ENCODE measurements at places on chromosomes 2 and 18. TPM values are rescaled to one million over a fixed set of nuclear protein-coding genes. Genes with fewer than 3 reads are reported as not detected.
A peak's percentile ranks its signal among the peaks of the same experiment; 100 is the strongest.

GRCh38 chr18:56903686-56904085 is 243.2 kb upstream of the BOD1L2 start:
- DNase-seq, result no peak

DNA sequence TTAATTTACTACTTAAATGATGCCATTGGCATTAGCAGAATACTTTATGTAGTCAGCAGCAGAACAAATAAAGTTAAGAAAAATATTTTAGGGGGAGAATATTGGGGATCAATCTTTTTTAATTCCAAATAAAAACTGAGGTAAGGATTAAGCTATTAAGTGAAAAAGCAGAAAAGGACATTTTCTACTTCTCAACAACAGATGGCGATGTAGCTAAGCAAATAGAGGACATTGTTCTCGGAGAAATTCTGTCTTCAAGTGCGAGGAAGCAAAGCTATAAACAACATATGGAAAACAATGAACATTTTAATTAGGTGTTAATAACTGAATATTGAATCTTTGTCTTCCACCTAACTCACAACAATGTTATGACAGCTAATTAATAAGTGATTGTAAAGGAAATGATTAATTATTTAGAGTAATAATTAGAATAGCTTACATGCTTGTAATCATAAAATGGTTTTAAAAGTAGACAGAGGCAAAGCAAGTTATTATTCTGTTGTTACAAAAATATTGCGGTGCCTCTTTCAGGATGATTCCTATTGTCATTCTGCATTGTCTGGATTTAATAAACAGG is 32.9 kb upstream of the CCDC93 start:
- no peak for DNase-seq

The ZNF521 gene
- 20.4 TPM for total RNA-seq

DNA sequence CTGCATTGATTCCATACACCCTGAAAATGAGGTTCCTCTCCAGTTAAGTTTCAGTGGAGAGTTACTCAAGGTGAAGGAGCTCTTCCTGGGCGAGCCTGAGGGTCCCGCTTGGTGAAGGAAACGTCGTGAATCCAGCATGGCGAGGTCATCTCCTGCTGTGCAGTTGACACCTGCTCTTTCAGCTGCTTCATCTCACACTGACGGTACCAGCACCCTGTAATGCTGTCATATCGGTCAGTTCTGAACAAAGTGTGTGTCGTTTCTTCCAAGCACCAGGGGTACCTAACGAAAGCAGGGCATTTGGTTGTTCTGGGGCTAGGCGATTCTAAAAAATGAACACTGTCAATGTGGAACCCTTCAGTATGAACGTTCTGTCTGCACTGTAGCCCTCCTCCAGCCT is 52.6 kb downstream of the ITGB1BP1 start:
- DNase-seq, result no peak

- no peak for DNase-seq
Measured at GRCh38 chr2:20092901-20093235, 41.4 kb upstream of the LAPTM4A start.

DNA sequence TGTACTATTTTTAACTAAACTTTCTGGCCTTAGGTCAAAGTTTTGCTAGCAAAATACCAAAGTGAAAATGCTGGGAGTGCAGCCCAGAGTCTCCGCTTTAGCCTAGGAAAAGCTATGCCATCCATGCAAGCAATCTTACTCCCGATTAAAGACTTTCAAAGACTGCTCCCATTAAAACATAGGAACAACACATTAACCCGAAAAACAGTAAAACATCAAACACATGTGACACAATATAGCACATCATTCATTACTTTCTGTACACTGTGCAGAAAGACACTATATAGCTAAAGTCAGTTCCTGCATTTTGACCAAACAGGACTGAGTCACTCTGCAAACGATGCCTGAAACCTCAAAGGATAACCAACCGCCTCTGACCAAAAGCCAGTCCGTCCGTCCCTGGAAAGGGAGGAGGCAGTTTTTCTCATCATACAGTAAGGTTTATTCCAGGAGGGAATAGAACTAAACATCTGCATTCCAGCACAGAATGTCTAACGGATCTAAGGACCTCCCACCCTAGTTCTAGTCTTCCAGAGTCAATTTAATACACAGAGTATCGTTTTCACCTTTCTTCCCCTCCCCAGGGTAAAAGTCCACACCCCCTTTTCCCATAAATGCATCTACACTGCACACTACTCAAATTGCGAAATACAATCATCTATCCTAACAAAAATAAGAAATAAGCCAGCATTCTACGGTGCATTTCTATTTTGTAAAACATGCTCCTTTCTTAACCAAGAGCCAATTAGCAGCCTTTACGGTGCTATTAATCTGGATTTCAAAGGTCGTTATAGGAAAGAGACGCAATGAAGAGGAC is 1.7 kb downstream of the ROCK2 start:
- no peak for DNase-seq

- DNase-seq, result peak; percentile 79
Measured at GRCh38 chr18:79595876-79596374, 83.7 kb upstream of the CTDP1 start.

DNA sequence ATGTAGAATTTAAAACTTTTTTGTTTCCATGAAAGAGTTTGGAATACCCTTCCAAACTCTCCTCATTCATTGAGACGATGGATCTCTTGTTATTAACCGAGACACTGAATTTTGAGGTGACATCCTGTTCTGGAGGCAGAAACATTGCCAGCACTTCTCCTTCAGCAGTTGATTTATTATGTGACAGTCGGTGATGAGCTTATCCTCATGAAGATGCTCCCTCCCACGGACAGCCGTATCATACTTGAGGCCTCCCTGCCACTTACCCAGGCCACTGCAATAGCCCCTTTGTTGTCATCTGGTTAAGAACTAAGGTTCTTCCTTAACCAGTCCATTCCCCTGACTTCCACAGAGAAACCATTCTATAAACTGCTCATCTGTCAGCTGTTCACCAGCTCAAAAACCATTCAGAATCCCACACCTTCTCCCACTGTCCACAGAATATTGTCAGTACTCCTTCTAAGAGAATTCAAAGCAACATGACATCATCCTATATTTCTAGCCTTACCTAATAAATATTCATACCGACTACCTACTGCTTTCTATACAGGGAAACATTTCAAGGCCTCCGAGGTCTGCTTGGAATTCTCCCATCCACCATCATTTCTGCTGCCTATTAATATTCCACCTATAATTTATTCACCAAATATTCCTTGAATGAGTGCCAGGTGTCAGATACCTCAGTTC is 139.0 kb upstream of the TRIB2 start:
- no peak for DNase-seq

DNA sequence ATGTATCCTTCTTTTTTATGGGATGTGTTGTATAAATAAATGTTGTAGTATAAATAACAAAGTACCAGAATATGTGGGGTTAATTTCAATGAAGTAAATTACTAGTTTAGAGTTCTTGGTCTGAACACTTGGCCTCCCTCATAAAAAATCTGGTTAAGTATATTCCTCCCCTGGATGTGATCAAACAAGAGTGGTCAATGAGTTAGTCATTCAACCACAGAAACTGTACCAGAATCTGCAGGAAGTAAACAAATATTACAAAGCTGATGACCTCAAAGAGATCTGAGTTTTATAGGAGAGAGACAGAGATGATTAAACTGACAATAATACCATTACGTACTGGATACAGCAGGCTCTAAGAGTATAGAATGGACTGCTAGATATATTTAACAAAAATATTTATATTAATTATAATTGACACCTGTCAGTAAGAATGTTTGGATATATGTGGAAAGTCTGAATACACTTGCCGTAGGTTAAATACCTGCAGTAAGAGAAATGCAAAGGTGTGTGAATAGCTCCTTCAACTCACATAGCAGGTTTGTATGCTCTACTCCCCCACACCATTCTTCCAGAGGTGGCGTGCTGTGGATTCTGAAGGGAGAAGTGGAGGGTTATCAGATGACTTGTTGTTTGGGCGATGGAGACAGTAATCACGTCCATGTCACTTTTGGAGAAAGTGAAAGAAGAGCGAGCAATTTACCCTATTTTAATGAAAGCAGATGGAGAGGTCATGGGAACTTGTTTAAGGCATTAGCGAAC is 108.3 kb upstream of the LRATD1 start:
- DNase-seq, result no peak

DNA sequence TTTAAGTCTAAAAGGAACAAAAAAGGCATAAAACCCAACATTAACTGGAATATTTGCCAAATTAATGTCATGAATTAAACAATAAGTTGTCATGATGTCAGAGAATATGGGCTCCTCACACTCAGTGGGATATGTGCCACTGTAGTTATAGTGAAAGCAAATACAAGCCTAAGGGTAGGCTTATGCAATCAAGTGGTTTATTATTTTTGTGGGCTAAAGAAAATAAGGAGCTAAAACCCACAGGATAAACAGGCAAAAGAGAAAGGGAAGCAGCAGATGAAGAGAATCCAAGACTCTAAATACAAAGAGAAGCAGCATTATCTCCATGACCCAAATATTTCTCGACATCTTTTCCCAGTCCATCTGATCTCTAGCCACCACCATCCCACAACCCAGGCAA is 17.5 kb downstream of the YWHAQ start:
- DNase-seq, result no peak

GRCh38 chr2:7025082-7025481 is 107.9 kb downstream of the RNF144A start:
- no peak for DNase-seq

GRCh38 chr2:224023188-224023587 is 15.9 kb downstream of the SERPINE2 start:
- no peak for DNase-seq

DNA sequence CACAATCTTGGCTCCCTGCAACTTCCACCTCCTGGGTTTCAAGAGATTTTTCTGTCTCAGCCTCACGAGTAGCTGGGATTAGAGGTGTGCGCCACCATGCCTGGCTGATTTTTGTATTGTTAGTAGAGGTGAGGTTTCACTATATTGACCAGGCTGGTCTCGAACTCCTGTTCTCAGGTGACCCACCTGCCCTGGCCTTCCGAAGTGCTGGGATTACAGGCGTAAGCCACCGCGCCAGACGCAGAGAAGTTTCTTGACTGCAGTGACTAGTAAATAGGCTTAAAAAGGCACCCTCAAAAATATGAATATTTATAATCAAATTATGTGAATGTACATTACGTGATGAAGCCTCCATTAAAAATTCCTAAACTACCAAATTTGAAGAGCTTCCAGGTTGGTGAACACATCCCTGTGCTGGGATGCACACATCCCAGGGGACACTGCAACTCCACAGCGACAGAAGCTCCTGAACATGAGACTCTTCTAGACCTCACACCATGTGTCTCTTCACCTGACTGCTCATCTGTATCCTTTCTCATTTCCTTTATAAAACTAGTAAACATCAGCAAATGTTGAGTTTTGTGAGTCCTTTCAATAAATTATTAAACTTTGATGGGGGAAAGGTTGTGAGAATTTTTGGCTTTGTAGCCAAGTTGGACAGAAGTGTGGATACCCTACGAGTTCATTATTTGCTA is 203.3 kb upstream of the SPOPL start:
- DNase-seq, result no peak

DNA sequence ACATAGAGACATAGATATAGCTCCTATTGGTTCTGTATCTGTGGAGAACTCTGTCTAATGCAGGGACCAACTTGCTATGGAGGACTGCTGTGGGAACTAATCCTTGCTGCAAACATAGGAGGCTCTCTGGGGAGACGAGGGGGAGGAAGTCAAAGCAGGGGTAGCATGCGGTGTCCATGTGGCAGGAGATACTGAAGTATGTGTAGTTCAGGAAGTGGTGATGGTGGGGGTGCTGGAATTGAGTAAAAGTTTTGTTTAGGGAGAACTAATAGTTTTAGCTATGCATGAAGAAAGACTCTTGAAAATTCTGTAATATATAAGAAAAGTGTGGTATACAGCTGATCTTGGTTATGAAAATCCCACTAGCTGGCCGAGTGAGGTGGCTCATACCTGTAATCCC is 62.0 kb downstream of the ANKRD44 start:
- DNase-seq, result no peak

Measured in mesenteric fat pad (tissue), 1 donor.